Activated naive CD4-positive, alpha-beta T cell (primary cell): ENCODE measurements at places on chromosomes 2 and 18.

GRCh38 chr2:169653636-169654035 is 40.6 kb downstream of the CFAP210 start:
- no peak for DNase-seq

DNA sequence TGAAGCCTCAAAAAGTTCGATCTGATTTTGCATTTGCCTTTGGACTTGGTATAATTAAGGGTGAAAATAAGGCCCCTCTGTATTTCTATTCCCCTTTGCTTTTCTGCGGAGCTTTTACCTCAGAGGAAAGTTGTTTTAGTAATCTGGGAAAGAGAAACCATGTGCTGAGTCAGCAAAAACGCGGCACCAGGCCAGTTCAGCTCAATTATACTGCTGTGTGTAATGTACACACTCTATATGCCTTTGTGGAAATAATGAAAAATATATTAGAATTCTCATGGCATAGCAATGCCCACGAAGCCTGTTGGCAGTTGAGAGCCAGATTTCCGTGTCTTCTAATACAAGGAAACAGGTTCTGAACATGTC is 161.9 kb upstream of the SIX2 start:
- no peak for DNase-seq

DNA sequence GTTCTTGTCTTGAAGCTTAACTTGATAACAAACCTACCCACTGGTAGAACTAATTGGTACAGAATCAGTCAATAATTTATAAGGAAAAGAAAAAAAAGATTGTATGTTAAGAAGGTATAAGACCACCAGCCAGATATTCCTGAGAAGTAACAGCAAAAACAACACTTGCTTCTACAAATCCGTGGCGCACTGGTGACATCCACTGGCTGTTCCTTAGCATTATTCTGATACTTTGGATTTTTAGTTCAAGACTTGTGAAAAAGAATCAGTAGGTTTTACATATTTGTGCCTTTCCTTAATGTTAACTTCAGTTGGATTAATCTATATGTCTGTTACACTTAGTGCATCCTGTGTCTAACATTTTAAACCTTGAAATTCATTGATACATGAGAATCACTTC is 141.8 kb downstream of the GRB14 start:
- no peak for DNase-seq

GRCh38 chr18:377088-377487 is 109.2 kb upstream of the THOC1 start:
- no peak for DNase-seq

DNA sequence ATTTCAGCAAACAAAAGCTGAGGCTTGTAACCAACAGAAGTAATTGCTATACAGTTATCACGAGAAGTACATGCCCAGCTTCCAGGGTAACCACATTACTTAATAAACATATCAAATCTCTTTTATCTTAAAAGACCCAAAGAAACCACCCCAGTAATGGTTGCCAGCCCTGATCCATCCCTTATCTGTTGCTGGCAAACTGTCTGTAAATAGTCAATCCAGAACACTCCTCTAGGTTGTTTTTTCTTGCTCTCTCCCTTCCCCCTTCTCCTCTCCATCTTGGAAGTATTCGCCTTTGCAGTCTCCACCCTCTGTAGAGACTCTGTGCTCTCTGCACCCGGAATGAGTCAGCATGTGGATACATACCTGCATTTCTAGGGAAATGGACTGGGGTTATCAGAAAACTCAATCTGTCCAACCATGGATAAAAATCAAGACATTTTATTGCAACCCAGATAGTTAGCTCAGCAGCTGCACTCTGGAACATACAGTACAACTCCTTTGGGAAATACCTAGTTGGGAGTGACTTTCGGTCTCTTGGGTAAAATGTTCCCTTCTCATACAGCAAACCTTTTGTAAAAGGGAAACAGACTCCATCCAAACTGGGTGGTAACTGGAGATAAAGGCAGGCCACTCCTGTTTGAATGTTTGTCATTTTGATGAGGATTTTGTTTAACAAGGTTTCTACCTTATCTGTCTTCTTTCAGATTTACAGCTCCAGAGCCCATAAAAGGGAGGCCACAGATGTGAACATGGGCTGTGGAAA is 123.5 kb upstream of the FOSL2 start:
- DNase-seq: no peak
